ENCODE measurements at places on chromosomes 7 and 10.

- DNase-seq, result no peak
Measured at GRCh38 chr10:64316416-64316815, 795.2 kb downstream of the REEP3 start.

DNA sequence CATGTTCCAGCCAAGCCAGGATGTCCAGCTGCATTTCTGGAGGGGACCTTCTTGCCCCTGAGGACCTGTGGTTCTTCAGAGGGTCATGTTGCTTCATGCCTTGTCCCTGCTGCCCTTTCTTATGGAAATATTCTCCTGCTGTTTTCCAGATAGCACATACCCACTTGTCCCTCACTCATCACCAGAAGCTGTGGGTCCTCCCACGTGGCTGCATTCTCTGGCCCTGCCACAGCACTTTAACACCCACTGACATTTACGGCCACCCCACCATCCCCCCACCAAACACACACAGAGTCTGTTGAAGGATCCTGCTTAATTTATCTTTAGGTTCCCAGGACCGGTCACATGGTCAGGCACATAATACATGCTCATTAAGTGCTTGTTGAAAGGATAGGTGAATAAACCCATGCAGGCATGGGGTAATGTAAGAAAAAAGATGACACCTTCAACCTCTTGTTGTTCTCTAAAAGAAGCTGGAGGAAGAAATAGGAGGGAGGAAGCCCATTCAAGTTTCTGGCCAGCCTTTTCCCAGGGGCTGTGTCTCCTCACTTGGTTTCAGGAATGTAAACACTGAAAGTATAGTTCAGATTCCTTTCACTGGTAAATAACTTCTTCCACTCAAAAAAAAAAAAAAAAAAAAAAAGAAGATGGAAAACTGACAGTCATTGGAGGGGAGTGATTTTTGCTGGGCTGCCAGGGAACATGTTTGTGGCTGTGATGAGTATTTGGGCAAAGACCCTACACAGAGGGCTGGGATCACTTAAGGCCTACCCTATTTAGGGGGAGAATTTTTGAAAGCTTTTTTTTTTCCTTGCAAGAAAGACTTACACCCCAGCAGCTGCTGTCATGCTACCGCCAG lies 19.8 kb upstream of the BMPER start:
- DNase-seq, result no peak

GRCh38 chr7:37901236-37901827 lies 15.3 kb downstream of the SFRP4 start:
- peak; percentile 67 for DNase-seq

DNA sequence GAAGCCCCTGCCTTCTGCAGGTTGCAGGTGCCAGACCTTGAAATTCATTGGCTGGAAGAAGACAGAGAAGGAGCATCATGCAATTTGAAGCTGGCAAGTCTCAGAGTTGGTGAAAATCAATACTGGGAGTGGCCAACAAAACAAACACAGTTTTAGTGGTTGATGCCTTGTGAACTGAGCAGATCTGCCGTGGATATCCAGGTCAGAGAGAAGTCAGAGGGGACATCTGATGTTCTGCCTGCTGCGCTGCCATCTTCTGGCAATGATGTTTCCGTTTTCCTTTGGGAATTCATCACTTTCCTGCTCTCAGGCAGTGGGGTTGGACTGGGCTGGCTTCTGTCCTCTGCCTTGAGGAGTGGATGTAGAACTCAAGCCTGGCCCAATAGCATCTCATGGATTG lies 132.0 kb downstream of the RPS24 start:
- no peak for DNase-seq

GRCh38 chr10:62648921-62649320 lies 155.6 kb upstream of the ADO start:
- no peak for DNase-seq

GRCh38 chr7:43693687-43694398 lies 35.5 kb downstream of the COA1 start:
- DNase-seq, result no peak

GRCh38 chr10:4025339-4025738 lies 240.3 kb upstream of the KLF6 start:
- DNase-seq, result no peak

DNA sequence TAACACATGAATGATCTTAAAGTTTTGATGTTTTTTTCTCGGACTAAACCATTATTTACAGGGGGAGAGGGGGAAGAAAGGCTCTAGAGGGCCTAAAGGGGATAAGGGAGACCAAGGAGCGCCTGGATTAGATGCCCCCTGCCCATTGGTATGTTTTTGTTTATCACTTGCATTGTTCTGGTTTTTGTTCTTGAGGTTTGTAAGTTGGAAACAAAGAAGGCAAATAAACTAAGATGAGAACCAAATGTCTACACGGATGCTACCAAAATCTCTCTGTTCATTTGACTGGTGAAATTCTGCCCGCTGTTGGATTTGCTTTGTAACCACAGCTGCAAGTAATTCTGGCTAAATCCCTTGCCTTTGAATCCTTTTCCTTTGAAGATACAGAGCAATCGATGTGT lies 99.8 kb upstream of the MACROH2A2 start:
- peak; percentile 68 for DNase-seq

DNA sequence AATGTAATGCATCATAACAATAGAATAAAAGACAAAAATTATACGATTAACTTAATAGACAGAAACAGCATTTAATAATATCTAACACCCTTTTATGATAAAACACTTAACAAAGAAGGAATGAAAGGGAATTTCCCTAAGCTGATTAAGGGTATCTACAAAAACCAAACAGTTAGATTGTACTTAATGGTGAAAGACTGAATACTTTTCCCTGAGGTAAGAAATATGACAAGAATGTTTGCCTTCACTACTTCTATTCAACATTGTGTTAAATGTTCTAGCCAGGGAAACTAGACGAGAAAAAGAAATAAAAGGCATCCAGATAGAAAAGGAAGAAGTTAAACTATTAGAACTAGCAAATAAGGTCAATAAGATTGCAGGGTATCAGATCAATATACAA lies 276.9 kb downstream of the BAMBI start:
- no peak for DNase-seq

- no peak for DNase-seq
Measured at GRCh38 chr7:157784041-157784835, 447.4 kb downstream of the DNAJB6 start.

DNA sequence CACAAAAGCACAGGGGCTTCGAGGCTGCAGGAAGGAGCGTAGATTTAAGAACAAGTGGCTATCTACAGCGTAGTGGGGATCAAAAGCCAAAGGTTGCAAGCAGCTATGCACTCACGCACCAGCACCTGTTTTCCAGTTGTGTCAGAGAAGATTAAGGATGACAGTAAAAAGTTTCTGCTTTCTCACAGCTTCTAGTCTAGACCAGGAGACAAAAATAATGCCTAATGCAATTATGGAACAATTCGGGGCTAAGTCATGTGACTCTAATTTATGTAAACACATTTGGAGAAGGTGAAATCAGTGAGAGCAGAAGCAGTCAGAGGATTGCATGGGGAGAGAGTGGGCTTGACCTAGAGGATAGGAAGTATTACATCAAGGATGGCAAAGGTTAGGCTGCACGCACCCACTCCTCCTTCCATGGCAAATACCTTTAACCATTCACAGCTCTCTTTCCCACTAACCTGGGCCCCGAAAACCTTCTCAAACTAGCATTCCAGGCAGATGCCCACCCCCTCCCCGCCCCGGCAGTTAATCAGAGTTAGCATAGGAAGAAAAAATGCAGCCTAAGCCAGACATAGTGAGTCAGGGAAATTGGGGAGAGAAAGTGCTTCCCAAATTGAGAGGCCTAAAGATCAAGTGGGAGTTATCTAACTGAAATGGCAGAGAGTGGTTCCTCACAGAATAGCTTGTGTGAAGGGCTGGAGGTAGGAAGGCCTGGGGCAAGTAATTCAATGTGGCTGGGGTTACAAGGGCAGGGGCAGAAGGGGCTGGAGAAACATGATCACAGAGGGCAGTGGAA lies 48.2 kb upstream of the GPAM start:
- DNase-seq, result no peak

- peak; percentile 24 for DNase-seq
Measured at GRCh38 chr10:93541402-93542357, 24.8 kb upstream of the FFAR4 start.

DNA sequence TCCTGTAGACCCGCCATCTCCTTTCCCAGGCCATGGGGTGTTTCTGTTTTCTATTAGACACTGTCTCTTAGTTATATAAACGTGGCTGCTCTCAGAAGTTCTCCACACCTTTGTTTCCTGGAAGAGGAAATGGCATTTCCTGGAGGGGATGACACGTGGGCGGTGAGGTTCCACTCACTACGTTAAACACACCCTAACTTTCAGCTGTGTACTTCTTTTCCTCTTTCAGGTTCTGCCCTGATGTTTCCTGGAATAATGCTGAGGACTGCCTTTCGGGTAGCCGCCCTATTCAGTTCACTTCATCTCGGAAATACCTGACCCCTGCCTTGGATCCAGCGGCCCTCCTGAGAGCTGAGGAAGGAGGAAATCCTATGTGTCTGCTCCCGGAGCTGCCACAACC lies 3.4 kb upstream of the PRKCQ start:
- no peak for DNase-seq

DNA sequence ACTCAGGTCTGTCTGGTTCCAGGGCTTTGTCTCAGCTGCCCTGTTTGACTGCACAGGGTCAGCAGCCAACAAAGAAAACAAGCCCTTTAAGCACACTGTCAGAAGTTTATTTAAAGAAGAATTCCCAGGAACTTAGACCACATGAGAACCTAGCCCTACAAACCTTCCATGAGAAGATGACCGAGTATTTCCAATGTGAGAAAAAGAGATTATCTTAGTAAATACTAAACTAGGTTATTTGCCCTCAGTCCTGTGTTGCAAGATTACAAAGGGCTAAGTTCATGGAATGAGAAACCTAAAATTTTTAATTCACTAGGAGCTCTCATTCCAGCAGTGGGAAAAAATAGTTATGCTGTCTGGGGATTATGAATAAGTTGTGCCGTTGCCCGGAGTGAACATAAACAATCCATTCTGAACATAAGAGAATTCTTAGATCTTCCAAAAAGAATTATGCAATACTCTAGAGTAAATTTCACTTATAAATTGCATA lies 46.7 kb downstream of the NOC3L start:
- DNase-seq, result no peak

DNA sequence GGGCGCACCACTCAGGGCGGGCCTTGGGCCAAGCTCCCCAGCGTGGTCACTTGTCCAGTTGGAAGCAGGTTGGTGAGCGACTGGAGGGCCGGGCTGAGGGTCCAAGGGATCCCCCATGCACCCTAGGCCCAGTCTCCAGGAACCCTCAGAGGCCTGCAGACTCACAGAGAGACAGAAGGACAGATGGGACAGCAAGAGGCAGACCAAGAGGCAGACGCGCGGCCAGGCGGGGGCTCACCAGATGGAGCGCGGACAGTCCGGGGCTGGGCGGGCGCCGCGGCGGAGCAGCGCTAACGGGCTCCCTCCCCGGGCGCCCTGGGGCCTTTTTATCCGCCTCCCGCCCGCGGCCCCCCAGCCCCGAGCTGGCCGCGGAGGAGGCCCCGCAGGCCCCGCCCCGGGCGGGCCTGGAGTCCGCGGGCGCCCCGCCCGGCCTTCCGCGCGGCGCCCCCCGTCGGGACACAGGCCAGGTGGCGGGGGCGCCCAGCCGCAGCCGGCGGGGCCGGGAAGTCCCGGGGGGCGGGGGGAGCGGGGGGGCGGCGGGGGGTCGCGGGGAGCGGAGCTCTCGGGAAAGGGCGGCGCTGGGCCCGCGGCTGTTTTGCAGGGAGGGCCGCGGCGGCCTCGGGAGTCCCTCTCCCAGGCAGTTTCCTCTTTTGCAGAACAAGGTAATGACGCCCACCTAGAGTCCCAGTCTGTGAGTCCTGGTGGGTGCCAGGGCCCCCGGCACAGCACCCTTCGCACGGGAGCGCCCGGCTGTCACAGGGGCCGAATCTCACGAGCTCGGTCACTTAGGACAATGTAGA lies at the start of gene LOXL4:
TSS of gene LOXL4 (minus strand) at position 301 of the 800 bp plus-strand sequence. CDS start 5,175 bp downstream, outside the sequence.
- DNase-seq, result no peak

DNA sequence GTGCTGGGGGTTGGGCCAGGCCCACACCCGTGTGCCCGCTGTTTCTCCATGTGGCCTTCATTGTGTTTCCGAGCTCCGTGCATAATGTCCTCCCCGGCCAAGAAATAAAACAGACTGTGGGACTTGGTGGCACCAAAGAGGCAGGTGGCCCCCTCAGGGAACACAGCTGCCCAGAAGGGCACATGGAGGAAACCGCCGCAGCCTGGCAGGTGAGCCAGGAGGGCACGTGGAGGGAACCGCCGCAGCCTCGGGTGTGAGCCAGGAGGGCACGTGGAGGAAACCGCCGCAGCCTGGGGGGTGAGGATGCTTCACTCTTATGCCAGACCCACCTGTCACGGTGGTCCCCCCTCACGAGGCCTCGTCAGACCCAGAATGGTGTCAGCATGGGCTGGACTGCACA lies 288.7 kb downstream of the WDR37 start:
- DNase-seq, result no peak
